ENCODE measurements at places on chromosomes 3 and 15.
A peak's percentile ranks its signal among the peaks of the same experiment; 100 is the strongest.

- no peak for DNase-seq
Observed at GRCh38 chr15:67465196-67465952, 55.6 kb upstream of the C15orf61 start.

DNA sequence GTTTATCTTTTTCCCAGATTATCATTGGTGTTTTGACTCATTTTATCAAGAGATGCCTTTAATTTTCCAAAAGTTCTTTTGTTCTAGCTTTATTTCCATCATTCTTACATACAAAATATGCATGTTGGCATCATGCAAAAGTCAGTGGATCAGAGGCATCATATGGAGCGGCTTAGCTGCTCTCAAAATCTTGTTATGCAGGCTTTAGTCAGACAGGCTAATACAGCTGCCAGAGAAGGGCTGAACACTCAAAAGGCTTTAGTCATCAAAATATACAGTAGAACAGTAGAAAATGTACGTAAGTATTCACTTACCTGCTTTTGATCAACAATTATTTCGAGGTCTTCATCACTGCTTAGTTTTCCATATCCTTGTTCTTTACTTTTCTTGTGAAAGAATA is 65.5 kb downstream of the PEX5L start:
- DNase-seq = no peak

- DNase-seq = no peak
Observed at GRCh38 chr15:74592222-74592621, 23.4 kb upstream of the CLK3 start.

DNA sequence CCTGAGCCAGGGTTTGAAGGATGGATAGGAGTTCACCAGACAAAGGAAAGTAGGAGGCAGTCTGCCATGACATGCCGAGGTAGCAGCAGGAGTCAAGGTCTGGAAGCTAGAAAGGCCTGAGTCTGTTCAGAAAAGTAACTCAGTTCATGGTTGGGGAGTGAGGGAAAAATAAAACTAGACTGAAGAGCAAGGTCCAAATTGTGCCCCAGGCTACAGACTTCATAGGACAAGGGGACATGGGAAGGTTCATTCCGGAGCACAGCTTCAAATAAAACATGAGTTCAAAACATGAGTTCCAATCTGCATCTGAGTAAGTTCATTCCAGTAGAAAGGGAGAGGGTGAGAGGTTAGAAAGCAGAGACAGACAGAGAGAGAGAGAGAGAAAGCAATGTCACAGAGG is 39.7 kb downstream of the BFSP2 start:
- no peak for DNase-seq

GRCh38 chr3:51622868-51623267 is 48.2 kb upstream of the TEX264 start:
- DNase-seq = no peak

DNA sequence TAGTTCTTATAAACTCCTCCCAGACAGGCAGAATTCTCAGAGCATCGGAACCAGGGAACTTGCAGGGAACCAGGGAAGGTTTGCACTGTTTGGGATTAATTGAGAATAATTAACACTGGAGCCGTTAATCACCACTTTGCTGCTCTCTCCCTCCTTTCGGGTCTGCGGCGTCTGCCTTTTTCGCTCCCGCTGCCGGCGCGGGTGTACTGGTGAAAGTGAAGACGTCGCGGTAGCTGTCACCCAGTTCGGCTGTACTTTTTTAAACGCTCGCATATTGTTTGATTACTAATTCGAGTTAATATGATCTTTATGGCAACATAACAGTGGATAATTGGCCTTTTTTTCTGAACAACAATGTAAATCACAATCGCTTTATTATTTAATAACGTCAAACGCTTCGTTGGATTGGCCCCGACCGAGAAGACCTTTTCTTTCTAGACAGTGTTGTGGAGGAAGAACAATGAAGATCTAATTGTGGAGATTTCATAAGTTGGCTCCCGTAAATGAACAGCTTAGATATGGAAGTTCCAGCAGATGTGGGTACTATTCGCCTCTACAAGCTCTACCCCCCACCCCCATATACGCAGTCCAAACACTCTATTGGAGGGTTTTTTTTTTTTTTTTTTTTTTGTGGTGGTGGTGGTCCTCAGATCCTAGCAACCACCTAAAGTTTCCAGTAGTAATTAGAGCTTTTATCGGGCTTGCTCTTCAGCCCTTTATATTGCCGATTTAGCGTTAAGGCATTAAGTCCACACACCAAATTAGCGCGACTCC is 12.7 kb downstream of the SOX2 start:
- no peak for DNase-seq

GRCh38 chr3:150582620-150583019 is 20.5 kb upstream of the SELENOT start:
- DNase-seq = no peak

DNA sequence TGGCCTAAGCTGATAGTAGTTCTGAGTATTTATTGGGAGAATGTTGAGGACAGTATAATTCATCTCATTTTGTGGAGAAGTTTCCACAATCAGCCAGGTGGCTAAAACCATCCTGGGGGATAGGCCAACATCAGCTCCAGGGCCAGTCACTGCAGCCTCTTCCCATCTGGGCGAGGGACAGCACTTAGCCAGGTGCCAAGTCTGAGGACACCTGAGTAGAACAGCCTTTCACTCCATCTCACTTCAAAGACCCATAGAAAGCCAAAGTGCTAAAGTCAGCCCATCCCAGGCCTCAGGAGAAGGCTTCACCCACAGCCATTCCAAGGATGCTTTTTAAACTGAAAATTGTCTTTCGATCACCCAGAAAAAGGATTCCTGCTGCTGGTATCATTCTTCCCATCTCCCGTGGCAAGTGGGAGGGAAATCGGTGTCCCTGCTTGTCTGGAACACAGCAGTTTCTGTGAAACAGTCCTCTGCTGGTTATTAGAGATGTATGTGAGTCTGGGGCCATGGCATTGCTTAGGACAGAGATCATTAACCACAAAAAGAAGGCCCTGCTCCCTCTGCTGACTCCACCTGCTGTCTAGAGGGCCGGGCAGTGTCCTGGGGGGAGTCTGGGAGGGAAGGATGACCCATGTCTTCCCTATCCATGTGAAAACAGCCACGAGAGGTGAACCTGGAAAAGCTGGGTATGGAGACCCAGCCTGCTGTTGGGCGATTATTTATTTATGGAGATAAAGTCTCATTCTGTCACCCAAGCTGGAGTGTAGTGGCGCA is 9.6 kb downstream of the CALML4 start:
- no peak for DNase-seq

DNA sequence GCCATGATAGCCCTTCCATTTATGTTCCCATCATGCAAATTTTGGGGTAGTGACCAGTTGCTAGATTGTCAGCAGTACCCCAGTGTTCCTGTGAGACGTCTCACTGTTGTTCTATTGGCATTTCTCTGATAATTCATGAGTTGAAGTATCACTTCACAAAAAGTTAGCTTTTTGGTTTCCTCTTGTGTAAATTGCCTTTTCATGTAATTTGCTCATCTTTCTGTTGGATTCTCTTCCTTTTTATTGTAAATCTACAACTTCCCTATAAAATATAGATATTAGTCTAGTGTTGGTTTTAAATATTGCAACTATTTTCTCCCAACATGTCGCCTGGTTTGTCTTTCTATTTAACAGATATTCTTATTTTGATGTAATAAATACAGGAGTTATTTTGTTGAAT is 7.5 kb upstream of the A4GNT start:
- no peak for DNase-seq

- DNase-seq = peak; percentile 37
Observed at GRCh38 chr15:40105517-40106202, 3.0 kb downstream of the BMF start.

DNA sequence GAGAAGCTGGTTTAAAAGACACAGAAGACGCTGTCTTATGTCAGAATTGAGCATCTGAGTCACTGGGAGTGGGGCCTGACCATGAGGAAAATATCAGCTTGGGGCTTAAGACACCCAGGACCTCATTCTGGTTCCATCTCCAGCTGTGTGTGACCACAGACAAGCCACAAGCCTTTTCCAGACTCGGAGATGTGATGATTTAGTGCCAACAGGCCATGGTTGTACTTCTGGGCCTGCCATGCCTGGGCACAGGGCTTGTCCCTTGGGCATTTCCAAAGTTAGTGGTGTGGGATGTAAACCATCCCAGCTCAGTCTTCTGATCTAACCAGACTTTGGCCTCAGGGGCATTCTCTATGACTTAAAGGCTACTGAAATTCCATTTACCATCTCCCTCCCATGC is 269.8 kb downstream of the RYR3 start:
- no peak for DNase-seq

GRCh38 chr3:94185753-94186152 is 122.9 kb downstream of the NSUN3 start:
- no peak for DNase-seq

- DNase-seq = no peak
Observed at GRCh38 chr3:126921085-126921824, 61.7 kb upstream of the PLXNA1 start.

DNA sequence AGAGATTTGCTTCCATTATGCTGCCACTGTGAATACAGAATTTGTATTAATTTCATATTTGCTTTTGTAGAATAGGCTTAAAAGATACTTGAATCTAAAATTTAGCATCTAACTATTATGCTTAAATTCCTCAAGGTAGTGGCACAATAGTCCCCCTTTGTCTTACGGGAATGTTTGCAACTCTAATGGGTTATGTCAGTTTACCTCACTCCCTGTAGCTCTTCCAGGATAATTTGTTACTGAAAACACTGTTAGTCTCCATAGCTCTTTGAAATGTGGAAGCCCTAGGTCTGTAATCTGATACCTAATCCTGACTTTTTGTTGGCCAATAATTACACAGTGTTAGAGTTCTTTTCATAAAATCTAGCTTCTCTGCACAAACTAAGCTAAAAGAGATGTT is 433.4 kb downstream of the PYDC2 start:
- DNase-seq = no peak

DNA sequence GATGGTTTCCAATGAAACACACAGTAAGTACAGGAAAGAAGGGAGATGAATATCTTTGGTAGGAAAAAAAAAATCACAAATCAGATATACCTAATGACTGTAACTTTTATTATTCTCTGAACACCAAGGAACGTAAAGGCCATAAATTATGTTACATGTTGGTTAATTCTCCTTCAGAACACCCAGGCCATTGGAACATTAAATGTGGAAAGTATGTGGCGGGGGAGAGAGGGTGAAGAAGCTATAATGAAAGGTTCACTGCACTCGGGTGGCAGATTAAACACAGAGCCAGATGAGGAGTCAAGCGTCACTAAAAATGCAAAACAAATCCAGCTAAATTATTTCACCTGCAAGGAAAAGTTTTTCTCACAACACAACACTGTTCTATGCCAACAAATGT is 193.8 kb downstream of the FHIT start:
- DNase-seq = no peak

DNA sequence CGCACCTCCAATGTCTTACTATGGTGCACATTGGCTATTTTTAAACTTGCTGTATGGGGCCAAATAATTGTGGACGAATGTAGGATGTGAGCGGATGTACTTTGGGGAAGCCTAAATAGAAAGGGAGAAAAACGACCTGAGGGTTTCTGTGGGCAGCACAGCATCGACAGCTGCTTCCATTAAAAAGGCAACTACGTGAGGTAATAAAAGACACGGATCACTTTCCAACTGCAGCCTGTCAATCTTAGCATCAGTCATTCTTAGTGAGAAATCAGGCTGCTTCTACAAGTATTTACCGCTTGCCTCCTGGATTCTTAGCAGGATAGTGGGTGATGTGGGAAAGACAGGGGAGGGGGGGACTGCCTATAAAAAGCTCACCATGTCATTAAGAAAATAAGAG is 186.7 kb upstream of the SLC2A2 start:
- no peak for DNase-seq

GRCh38 chr3:42773409-42773751 is 327 bp upstream of the CCDC13 start:
- DNase-seq = no peak

- peak; percentile 91 for DNase-seq
Observed at GRCh38 chr15:33194704-33195670, at the start of gene FMN1. FMN1 (minus strand) TSS chr15:33194714; CDS start chr15:33154914, 39,800 bp downstream.

GRCh38 chr15:68725736-68726135 is 95.0 kb downstream of the ANP32A start:
- no peak for DNase-seq

- DNase-seq = no peak
Observed at GRCh38 chr3:184685646-184686045, 26.2 kb downstream of the MAGEF1 start.

DNA sequence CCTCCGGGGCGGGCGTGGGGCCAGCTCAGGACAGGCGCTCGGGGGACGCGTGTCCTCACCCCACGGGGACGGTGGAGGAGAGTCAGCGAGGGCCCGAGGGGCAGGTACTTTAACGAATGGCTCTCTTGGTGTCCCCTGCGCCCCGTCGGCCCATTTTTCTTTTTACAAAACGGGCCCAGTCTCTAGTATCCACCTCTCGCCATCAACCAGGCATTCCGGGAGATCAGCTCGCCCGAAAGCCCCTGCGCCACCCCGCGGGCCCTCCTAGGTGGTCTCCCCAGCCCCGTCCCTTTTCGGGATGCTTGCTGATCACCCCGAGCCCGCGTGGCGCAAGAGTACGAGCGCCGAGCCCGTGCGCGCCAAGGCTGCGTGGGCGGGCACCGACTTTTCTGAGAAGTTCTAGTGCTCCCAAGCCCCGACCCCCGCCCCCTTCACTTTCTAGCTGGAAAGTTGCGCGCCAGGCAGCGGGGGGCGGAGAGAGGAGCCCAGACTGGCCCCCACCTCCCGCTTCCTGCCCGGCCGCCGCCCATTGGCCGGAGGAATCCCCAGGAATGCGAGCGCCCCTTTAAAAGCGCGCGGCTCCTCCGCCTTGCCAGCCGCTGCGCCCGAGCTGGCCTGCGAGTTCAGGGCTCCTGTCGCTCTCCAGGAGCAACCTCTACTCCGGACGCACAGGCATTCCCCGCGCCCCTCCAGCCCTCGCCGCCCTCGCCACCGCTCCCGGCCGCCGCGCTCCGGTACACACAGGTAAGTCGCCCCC is at the start of gene THBS1:
TSS of gene THBS1 (plus strand) at position 595 of the 757 bp plus-strand sequence. CDS start 779 bp downstream, outside the sequence.
- DNase-seq = peak; percentile 47

DNA sequence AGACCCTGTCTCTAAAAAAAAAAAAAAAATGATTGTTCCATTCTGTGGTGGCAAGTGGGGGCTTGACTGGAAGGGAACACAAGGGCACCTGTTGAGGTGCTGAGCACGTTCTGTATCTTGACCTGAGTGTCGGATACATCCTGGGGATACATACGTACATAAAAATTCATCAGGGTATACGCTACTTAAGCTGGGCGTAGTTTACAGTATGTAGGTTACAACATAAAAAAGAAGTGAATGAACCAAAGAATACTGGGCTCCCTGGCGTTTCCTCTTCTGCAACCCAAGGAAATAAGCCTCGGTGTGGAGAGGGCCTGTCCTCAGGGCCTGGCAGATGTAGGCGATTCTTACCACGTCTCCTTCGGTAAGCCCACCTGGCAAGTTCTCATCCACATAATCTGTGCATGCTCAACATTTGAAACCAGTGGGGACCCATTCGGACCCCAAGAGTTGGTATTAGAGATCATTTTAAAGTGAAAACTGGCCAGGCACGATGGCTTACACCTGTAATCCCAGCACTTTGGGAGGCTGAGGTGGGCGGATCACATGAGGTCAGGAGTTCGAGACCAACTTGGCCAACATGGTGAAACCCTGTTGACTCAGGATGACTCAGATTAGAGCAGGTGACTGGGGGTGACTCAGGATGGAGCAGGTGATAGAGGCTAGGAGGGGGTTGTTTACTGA is 5.1 kb upstream of the MUC20 start:
- peak; percentile 50 for DNase-seq

Data from activated CD4-positive, alpha-beta T cell treated with anti-CD3 and anti-CD28 coated beads, Interleukin-2, amount 50 U/mL, for 48 hours (primary cell).